Activated naive CD8-positive, alpha-beta T cell treated with anti-CD3 and anti-CD28 coated beads, Interleukin-2, amount 10 ng/mL, durations not matched to agents 7 days and 5 days (primary cell): ENCODE measurements at places on chromosomes 1 and 21.

GRCh38 chr1:91833946-91834345, 52.0 kb downstream of the TGFBR3 start:
- no peak for DNase-seq

- no peak for DNase-seq
These were observed 118.4 kb downstream of the KCNN3 start for GRCh38 chr1:154751690-154752089.

DNA sequence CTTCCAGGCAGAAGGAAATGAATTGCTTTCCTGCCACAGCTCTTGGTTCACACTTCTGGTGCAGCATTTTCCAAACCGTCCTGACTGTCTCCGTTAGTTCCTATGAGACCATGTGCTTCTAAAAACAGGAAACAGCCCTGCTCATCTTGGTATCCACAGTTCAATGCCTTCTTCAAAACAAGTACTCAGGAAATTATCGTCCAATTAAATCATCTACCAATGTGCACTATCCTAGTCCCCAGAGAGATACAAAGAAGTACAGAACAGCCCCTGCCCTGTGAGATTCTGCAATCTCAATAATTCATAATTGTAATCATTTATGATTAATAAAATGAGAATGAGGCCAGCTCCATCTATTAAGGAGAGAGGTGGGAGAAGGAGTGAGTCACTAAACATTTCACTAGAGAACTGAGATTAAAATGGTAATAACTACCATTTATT, 11.2 kb downstream of the CLEC20A start:
- DNase-seq, result no peak

GRCh38 chr1:100348549-100349144, 3.7 kb upstream of the CDC14A start:
- DNase-seq, result no peak

GRCh38 chr1:207032528-207033017, at the start of gene C1orf116:
Gene C1orf116, minus strand, starts transcription at chr1:207032756. Its CDS starts 5,158 bp downstream, at chr1:207027598.
- DNase-seq, result no peak

DNA sequence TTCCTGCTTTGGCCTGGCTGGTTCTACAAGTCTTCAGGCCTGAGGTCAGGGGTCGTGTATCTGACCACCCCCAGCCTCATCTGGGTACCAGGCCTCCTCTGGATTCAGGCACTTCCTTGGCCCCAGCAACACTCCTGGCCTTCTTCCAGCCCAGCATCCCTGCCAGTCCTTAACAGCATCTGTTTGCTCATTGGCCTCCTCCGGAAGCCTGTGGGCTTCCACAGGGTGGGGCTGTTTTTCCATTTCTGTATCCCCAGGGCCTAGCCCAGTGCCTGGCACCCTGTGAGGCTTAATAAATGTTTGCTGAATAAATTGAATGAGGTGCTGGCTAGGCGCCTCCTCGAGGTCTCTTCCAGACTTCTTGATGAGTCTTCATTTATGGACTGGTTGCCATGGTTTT, 21.5 kb upstream of the GPR37L1 start:
- DNase-seq, result no peak

- no peak for DNase-seq
These were observed 84.5 kb downstream of the COLGALT2 start for GRCh38 chr1:183953031-183953430.

GRCh38 chr1:219659684-219660083, 46.8 kb upstream of the ZC3H11B start:
- no peak for DNase-seq

DNA sequence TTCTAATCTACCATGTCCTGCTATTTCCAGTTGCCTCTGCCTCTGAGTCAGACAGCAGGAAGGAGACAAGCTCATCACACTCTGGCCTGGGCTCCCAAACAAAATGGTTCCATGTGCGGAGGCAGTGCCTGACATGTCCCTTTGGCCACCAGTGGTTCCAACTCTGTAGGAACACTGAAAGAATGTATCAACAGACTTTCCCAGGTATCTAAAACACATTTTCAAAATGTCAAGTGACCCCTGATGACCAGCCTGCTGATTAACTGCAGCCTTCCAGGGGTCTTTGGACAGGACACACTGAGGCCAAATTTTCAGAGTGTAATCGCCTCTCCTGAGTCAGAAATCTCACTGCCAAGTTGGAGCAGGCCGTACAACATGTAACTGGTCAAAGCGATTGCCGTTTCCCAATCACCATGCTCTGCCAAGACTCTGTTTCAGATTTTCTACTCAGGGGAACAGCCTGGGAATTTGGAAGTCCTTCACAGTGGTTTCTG, 172.7 kb downstream of the TPR start:
- DNase-seq, result no peak

GRCh38 chr1:115604508-115604907, 37.3 kb upstream of the VANGL1 start:
- no peak for DNase-seq

- DNase-seq, result no peak
These were observed 28.8 kb downstream of the CFAP74 start for GRCh38 chr1:1974834-1975233.

GRCh38 chr1:211331011-211331709, 4.5 kb downstream of the TRAF5 start:
- DNase-seq, result no peak

- DNase-seq, result no peak
These were observed 12.2 kb upstream of the ARHGEF10L start for GRCh38 chr1:17527036-17527914.

- DNase-seq, result no peak
These were observed 145.4 kb downstream of the GALNT2 start for GRCh38 chr1:230212405-230212936.

DNA sequence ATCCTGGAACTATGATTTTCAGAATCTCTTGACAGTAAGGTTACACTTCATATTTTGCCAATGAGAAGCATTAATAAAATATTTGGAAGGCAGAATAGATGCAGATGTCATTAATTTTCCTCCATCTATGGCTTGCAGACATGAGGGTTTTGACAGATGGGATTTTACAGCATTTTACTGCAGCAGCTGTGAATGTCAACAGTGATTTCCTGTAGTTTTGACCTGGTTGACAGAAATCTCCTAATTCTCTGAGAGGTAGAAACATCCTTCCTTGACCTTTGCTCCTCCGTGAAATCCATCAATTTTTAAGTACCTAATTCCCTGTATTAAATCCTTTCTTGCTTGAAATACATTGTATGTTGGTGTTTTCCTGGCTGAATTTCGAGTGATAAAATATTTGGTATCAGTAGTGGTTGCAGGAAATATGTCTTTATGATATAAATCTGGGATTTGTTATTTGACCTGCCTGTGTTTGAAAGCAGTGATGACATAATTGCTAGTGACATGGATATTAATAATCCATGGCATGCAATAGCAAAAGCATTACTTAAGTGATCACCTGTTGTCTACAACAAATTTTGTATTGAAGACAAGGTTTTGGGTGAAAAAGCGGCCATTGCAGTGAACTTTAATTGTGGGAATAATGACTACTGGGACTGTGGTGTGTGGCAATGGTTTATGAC, 73.9 kb downstream of the HLX start:
- no peak for DNase-seq

DNA sequence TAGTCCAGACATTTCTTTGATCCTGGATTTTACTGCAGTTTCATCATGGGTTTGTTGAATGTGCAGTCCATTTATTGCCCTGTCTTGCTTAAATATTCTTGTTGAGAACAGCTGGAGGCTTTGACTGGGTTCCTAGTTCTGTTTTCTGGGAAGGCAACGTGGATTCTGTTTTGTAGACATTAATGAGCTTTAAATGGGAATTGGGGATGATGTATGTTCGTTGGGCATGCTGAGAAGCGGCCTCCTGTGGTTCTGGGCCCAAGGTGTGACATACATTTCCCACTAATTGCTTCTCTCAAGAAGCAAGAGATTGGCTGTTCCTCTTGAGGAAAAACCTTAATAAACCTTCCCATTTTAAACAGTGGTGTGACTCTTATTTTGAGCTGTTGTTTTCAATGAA, 22.9 kb downstream of the INKA2 start:
- DNase-seq, result no peak

- no peak for DNase-seq
These were observed 17.8 kb upstream of the GRIK3 start for GRCh38 chr1:37052120-37052519.

DNA sequence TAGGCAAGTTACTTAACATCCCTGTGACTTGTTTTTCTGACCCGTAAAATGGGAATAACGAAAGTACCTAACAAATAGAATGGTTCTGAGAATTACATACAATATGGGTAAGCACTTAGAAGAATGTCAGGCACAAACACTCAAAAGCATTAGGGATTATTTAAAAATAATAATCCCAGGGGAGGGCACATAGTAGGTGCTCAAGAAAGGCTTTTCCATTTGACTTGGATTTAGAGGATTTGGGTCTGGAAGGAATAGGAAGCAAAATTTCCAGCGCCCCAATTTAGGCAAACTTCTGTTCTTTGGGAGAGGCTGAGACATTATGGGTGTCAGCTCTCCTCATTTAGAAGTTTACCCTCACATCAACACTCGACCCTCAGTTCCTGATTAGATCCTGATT, 115.5 kb downstream of the SYF2 start:
- DNase-seq, result no peak

DNA sequence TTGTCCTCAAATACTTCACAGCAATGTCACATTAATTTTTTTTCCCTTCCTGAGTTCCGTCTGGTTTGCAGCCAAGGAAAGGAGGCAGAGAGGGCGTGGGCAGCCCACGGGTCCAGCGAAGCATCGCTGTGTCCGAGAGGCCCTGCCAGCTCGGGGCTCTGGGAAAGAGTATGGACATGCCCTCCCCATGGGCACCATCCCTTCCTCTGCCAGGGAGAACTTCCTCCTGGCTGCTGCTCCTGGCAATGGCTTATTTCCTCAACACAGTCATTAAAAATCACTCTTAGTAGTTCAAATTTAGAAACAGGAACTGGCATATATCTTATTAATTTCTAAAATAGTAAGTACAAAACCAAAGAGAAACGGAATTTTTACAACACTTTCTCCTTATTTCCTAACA, 115.4 kb downstream of the RIPK4 start:
- no peak for DNase-seq

GRCh38 chr1:242402956-242403355, 121.5 kb downstream of the PLD5 start:
- no peak for DNase-seq

DNA sequence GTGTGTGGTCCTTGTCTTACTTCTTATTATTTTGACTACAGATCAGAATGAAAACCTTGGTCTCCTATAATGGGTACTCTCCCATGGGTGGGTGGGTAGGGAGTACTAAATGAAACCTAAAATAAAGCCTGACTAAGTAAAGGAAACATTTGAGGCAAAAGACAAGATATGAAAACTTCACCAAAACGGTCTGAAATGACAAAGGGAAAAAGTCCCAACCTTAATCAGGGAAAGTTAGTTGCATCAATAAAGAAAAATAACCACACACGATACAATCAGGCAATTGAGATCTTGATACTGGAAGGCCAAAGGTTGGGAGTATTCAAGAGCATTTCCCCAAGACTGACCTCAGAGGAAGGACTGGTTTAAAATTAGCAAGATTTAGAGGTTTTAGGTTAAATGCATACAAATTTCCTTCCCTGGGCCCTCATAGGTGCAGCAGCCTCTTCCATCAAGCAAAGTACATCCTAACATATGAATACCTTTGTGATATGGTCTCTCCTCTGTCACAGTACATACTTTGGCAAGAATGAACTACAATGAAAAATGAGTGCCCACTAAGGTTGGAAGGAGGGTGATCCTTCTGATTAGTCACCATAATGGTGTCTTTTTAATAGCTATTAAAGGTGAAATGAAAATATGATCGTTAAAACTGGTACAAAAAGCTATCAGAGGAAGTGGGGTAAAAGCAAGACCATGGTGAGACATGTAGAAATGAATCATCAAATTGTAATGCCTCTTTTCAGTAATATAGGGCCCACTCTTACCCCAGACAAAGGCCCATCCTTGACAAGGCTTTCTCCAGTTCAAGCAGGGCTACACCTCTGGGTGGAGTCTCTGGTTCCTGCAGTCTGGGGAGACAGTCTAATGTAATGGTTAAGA, 15.3 kb upstream of the TNFSF4 start:
- no peak for DNase-seq

GRCh38 chr1:232593717-232594502, 36.0 kb downstream of the SIPA1L2 start:
- no peak for DNase-seq

- DNase-seq, result no peak
These were observed 452.6 kb upstream of the NR5A2 start for GRCh38 chr1:199574950-199575349.

DNA sequence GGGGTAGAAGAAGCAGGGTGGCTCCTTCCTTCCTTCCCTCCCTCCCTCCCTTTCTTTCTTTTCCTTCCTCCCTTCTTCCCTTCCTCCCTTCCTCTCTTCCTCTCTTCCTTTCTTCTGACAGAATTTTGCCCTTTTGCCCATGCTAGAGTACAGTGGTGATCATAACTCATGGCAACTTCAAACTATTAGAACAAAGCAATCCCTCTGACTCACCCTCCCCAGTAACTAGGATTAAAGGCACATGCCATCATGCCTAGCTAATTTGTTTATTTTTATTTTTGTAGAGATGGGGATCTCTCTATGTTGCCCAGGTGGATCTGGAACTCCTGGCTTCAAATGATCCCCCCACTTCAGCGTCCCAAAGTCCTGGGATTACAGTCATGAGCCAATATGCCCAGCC, 10.0 kb upstream of the RPE65 start:
- no peak for DNase-seq

DNA sequence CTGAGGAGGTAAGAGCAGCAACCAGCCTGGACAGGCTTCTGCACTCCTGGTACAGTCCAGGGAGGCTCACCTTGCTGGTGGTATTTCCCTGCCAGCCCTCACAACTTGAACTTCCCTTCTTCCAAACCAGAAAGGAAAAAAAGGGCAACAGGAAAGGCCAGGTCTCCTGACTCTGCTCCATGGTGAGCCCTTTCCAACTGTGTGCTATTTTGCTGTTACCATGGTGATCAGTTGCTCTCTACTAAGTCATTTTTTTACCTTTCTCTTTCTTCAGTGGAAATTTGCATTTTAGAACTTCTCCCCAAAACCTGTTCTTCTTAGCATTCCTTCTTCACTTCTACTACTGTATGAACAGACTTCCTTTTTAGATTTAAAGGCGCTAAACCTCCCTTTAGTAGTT, 164.3 kb downstream of the GRIK1 start:
- no peak for DNase-seq

GRCh38 chr1:154713005-154713404, 105.0 kb upstream of the ADAR start:
- no peak for DNase-seq

GRCh38 chr1:241229711-241230110, 127.3 kb downstream of the RGS7 start:
- no peak for DNase-seq
